Frontal cortex (tissue), 4 donors: ENCODE measurements at places on chromosomes 12 and 14. TPM values are rescaled to one million over a fixed set of nuclear protein-coding genes. Genes with fewer than 3 reads are reported as not detected.

- DNase-seq: no peak
Observed at GRCh38 chr12:50195832-50196231, 28.7 kb upstream of the CERS5 start.

DNA sequence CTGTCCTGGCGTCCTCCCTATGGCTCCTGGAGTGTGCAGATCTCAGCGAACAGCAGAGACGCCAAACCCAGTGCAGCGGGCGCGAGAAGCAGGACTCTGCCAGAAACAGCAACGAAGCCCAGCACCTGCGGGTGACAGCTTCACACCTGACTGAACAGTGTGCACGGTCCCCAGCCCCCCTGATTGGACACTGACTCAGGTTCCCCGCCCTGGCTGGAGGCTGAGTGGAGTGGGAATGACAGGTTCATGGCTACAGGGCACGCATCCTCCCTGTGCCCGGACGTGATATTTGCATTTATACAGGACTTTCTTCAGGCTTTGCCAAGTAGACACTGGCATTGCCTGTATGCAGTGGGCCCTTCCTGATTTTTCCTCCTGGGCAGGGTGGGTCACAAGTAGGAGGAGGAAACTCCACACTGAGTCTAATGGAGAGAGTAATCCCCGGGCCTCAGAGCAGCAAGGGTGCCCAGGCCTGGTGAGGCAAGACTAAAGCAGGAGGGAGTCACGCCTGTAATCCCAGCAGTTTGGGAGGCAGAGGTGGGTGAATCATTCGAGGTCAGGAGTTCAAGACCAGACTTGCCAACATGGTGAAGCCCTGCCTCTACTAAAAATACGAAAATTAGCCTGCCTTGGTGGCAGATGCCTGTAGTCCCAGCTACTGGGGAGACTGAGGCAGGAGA lies 71.6 kb downstream of the ASCL4 start:
- DNase-seq: no peak

GRCh38 chr14:33943096-33943883 lies 7.6 kb downstream of the EGLN3 start:
- DNase-seq: no peak

TAS2R20 gene
- 6.9 TPM for total RNA-seq

LRIG3 gene
- total RNA-seq: 10.6 TPM

B4GALNT3 gene
- total RNA-seq: 2.4 TPM

TCTN2 gene
- 46.5 TPM for total RNA-seq

KCNC2 gene
- 22.4 TPM for total RNA-seq
